ENCODE measurements at places on chromosomes 4 and X.

GRCh38 chrX:141903400-141904155 is at the start of gene MAGEC1:
Gene MAGEC1, plus strand, starts transcription at chrX:141903894. Its CDS starts 1,179 bp downstream, at chrX:141905073.
- no peak for DNase-seq

GRCh38 chr4:82201805-82202641 is 171.8 kb downstream of the HNRNPD start:
- no peak for DNase-seq

GRCh38 chrX:37453821-37454220 is 104.7 kb downstream of the PRRG1 start:
- DNase-seq, result no peak

DNA sequence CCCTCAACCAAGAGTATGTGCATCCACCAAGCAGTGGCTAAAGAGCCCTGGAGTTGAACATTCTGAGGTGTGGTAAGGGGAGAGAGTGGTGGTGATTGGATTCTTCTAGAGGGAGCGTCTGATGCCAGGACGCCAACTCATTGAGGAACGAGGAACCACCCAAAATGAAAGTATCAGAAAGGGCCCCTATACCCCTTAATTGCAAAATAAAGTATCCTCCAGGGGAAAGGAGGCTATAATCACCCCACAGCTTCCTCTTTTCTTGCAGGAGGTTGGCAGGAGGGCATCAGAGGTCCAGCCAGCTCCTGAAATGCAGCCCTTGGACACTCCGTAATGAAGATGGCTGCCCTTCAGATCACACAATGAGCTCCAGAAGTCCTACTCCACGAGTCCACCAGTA is 5.3 kb upstream of the KIAA1210 start:
- no peak for DNase-seq

GRCh38 chr4:96763546-96763945 is 923.7 kb downstream of the PDHA2 start:
- DNase-seq, result no peak

DNA sequence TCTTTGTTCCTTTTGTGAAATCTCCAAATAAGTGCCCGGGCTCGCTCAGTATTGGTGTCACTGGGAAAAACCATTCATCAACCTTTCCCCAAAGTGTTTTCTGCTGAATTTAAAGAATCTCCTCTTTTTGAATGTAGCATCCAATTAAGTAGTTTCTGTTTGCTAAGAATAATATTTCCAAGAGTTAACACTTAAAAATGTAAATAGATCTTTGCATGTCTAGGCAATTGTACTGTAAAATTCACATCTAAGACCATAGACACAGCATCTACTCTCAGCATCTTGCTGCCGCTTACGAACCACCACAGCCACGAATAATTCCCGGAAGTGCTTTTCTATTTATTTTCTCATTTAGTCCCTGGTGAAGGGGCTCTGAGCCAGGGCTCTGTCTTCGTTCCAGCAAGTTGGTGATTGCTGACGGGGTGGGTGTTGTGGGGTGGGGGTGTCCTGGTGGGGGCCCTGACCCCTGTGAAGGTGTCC is 1.4 kb downstream of the NSG1 start:
- no peak for DNase-seq

- DNase-seq, result no peak
Observed at GRCh38 chr4:185716577-185717376, 95.2 kb downstream of the SORBS2 start.

- DNase-seq, result no peak
Observed at GRCh38 chr4:14165222-14165920, 537.8 kb upstream of the BOD1L1 start.

- DNase-seq, result no peak
Observed at GRCh38 chrX:11750046-11750445, 8.0 kb upstream of the MSL3 start.

Measured in GM12892 (cell line).